Inflammatory macrophage treated with lipopolysaccharide for 1 hour (primary cell): ENCODE measurements at places on chromosomes 3 and 15.

DNA sequence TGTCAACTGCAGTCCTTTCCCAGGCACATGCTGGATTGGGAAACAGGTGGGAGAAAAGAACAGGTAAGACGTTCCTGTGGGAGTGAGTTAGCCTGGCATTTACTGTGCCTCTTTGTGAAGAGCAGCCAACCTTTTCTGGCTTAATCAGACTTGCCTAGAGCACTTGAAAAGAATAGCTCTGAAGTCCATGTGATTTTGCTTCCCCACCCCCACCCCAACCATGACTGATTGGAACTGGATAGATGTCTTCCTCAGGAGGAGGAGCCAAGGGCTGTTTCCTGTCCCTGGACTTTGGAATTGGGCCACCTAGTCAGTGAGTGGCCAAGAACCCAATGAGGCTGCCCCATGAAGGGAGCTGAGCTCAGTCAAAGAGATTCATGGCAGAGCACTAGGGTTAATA, 4.7 kb upstream of the TMEM41A start:
- DNase-seq = no peak

GRCh38 chr3:160012108-160012507, 23.5 kb downstream of the IL12A start:
- DNase-seq = peak; percentile 56

DNA sequence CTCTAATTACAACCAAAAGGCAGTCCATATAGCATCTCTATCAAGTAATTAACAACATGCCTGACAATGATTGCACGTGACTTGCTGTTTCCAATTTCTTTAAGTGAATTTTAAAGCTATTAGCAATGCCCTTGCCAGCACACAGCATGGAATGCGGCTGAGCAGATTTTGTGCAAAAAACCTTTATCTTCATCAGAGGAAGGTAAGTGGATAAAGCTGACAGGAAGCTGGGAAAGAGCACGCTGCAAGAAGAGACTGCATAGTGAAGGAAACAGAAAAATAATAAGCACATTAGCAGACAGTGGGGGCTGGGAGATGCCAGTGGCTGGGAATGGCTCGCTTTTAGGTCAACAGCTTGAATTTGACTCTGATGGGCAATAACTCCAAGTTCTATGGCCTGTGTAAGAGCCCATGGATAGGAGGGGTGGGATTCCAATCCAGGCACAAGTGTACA, 138.8 kb downstream of the PDZRN3 start:
- DNase-seq = no peak

GRCh38 chr3:157515398-157515797, 12.2 kb upstream of the VEPH1 start:
- no peak for DNase-seq

DNA sequence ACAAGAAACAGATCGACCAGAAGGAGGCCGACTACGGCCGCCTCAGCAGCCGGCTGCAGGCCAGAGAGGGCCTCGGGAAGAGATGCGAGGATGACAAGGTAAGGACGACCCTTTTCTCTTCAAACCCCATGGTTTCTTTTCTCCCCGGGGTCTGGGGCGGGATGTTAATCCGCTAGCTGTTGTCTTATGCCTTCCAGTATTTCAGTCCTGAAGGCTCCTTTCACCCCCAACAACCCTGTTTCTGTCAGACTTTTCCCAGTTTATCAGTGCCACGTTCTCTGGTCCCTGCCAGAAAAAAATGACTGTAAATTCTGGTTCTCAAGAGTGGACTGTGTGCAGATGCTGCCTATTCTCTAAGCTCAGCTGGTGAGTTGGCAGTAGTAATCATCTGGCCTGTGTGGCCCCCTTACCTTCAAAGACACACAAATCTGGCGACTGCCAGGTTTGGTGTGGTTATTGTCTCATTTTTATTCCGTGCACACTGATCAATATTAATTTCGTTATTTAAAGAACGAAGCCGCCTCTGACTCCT, 806 bp downstream of the GOLM2 start:
- DNase-seq = no peak

GRCh38 chr3:22377421-22377820, 626.4 kb upstream of the ZNF385D start:
- no peak for DNase-seq

DNA sequence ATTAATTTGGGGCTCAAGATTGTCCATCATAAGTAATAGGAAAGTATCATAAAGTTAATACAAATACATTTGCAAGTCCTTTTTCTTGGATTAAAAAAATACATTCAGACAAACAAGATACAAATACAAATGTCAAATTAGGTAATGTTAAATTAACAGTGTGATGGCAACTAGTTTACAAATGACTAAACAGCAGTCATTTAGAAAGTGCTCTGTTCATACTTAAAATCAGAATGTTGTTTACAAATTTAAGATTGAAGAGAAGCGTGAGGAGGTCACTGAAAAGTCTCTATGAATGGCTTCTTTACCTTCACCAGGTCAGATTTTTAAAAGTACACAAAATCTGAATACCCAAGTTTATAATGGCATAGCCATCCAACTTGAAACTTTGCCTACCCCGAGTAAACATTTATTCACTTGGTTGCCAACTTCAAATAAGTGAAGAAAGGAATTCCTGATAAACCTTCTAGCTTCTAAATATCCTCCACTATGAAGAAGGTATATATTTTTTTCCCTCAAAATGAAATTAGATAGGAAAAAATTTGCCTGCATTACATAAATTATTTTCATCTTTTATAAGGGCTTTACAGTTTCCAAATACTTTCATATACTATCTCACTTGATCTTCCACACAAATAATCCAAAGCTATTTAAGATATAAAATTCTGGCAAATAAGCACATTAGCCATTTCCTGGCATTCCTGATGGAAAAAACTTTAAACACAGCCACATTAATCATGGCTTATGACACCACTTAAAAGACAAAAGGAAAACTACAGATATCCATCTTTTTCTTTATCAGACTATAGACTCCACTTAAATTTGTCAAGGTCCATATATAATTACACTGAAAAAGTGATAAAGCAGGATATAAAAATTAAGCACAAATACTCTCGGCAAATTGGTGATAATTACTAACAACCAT, 11.5 kb upstream of the NEK10 start:
- DNase-seq = no peak

GRCh38 chr3:156659260-156659659, 15.1 kb upstream of the TIPARP start:
- DNase-seq = no peak

- DNase-seq = peak; percentile 98
Observed at GRCh38 chr3:138349926-138350665, 1.7 kb downstream of the MRAS start.

- DNase-seq = no peak
Observed at GRCh38 chr15:22948056-22948455, 32.1 kb downstream of the CYFIP1 start.

GRCh38 chr3:178117641-178118040, 418.6 kb upstream of the KCNMB2 start:
- no peak for DNase-seq

- DNase-seq = no peak
Observed at GRCh38 chr3:146092230-146092629, 68.8 kb downstream of the PLOD2 start.

GRCh38 chr15:77599357-77599756, 33.4 kb downstream of the LINGO1 start:
- DNase-seq = no peak

GRCh38 chr3:198113206-198114053, 153.4 kb downstream of the LMLN start:
- DNase-seq = no peak

GRCh38 chr15:68328443-68328842, 50.9 kb downstream of the FEM1B start:
- no peak for DNase-seq

GRCh38 chr3:33840179-33840578, 41.7 kb downstream of the PDCD6IP start:
- no peak for DNase-seq

GRCh38 chr3:194871864-194872668, 186.4 kb downstream of the FAM43A start:
- peak; percentile 77 for DNase-seq

DNA sequence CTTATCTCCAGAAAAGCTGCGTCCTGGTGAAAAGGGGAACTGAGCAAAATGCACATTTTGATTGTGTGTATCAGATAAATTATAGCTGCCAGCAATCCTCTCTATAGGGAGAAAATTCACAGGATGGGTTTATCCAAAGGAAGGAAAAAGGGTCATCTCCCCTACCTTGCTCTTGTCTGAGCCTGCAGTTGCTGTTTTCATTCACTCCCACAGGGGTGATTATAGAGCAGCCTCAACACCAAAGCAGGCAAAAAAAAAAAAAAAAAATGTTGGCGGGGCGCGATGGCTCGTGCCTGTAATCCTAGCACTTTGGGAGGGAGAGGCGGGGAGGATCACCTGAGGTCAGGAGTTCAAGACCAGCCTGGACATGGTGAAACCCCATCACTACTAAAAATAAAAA, 333.7 kb downstream of the ROBO2 start:
- DNase-seq = no peak

DNA sequence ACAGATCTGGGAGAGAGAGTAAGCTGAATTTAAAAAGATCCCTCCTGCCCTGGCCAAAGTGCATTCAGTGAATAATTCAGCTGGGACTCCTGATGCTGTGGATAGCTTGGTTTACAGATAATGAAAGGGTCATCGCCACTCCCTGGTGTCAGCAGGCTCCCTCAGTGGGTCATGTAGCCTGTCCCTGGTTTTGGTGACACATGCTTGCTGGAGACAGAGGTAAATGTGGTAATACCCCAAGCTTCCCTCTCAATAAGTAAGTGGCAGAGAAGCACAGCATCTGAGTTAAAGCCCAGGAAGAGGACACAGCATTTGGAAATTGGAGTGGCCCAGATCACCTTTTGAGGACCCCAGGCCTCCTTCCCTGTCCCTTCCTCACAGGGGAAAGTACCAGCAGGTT, 1.8 kb downstream of the TMEM115 start:
- peak; percentile 36 for DNase-seq

- no peak for DNase-seq
Observed at GRCh38 chr3:194275721-194276120, 75.4 kb downstream of the CPN2 start.

DNA sequence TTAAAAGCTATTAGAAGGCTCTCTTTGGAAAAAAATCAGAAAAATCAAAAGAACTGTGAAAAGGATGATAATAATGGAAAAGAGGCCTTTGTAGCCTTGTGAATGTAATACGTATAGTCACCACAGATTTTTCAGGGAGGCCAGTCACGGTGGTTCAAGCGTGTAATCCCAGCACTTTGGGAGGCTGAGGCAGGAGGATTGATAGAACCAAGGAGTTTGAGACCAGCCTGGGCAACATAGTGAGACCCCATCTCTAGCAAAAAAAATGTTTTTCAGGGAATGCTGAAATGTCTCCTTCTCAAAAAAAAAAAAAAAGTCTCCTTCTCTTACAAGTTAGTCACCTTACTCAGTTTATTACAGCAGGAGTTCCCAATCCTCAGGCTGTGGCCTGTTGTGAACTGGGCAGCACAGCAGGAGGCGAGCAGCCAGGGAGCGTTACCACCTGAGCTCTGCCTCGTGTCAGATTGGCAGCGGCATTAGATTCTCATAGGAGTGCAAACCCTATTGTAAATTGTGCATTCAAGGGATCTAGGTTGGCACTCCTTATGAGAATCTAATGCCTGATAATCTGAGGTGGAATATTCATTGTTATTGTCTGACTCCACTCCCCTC, 15.9 kb downstream of the ARIH1 start:
- no peak for DNase-seq

GRCh38 chr15:40463886-40464545, 6.8 kb upstream of the CHST14 start:
- no peak for DNase-seq

DNA sequence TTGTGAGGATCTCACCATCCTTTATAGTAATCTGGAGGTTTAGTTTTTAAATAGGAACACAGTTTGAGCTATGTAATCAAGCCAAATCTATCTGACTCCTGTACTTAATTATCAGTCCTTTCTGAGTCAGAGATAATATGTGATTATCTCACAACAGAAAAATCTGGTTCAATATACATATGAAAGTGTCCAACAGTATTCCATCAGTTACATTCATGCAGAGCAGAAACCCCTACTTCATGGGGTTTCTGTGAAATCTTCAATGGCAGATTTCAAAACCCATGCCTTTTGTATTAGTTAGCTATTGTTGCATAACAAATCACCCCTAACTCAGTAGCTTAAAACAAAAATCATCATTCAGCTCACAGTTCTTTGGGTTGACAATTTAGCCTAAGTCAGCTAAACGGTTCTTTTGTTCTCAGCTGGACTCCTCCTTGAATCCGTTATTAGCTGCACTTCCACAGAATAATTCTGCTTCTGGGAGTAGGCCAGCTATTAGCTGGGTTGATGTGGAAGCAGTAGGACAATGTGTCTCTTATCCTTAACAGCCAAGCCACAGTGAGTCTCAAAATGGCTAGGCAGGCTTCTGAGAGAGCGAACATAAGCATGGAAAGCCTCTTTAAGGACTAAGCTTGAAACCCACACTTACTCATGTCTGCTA, 42.9 kb upstream of the ARPP21 start:
- no peak for DNase-seq

- no peak for DNase-seq
Observed at GRCh38 chr3:165404357-165405027, 208.3 kb upstream of the SLITRK3 start.

DNA sequence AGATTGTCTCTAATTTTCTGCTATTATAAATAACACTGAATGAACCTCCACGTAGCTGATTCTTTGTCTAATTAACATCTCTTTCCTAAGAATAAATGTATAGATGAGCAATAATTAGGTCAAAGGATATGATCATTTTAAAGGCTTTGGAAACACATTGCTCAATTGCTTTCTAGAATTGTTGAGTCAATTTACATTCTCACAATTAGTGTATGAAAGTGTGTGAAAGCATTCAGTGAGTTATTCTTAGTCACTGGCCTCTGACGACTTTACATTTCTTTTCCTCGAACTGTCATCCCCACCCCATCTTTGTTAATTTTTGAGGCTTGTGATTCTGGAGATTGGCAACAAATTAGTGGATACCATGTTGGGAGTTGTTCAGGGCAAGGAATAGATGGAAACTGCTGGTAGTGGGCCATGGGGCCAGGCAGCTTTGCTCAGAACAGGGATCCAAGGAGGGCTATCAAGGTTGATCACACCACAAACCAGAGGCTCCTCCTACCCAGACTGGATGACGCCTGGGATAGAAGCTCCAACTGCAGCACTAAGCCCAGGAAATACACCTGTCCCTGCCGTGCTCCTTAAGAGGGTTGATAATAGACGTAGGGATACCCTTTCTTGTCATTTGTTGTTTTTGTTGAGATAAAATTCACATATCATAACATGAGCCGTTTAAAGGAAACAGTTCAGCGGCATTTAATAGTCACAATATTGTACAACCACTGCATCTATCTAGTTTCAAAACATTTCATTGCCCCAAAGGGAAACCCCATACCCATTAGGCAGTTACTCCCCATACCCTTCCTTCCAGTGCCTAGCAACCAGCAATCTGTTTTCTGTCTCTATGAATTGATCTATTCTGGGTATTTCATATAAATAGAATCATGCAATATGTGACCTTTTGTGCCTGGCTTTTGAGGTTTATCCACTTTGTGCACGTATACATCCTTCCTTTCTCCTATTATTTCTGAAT, 27.9 kb downstream of the EIF1B start:
- no peak for DNase-seq
